ENCODE measurements at places on chromosomes 13 and 19. TPM values are rescaled to one million over a fixed set of nuclear protein-coding genes. Genes with fewer than 3 reads are reported as not detected.

PBX4 gene
- 3.6 TPM for polyA plus RNA-seq

PLIN5 gene
- polyA plus RNA-seq: 1.9 TPM

TMEM238 gene
- polyA plus RNA-seq: 0.44 TPM

ZNF835 gene
- polyA plus RNA-seq: 4.6 TPM

ING1 gene
- 29.7 TPM for polyA plus RNA-seq

LRG1 gene
- 0.96 TPM for polyA plus RNA-seq

NLRP7 gene
- not detected for polyA plus RNA-seq

RYR1 gene
- polyA plus RNA-seq: 4.4 TPM

DCT gene
- polyA plus RNA-seq: 0.22 TPM

CFD gene
- 2.6 TPM for polyA plus RNA-seq

NRTN gene
- polyA plus RNA-seq: 1.00 TPM

APOC1 gene
- polyA plus RNA-seq: 9.0 TPM

ZNF730 gene
- 4.9 TPM for polyA plus RNA-seq

MCEMP1 gene
- 0.26 TPM for polyA plus RNA-seq

RAX2 gene
- polyA plus RNA-seq: not detected

SIGLEC10 gene
- polyA plus RNA-seq: 0.66 TPM

VSIG10L gene
- polyA plus RNA-seq: 4.2 TPM

NCR1 gene
- not detected for polyA plus RNA-seq

RSPH6A gene
- not detected for polyA plus RNA-seq

SELENOV gene
- 5.1 TPM for polyA plus RNA-seq

CRLF1 gene
- 4.7 TPM for polyA plus RNA-seq

NFIX gene
- 22.8 TPM for polyA plus RNA-seq

CEACAM1 gene
- polyA plus RNA-seq: 13.8 TPM

TEX29 gene
- polyA plus RNA-seq: 0.36 TPM

ZNF132 gene
- 9.0 TPM for polyA plus RNA-seq

USHBP1 gene
- polyA plus RNA-seq: 3.1 TPM

GAPDHS gene
- not detected for polyA plus RNA-seq

LRRC63 gene
- polyA plus RNA-seq: 0.22 TPM

CGB2 gene
- polyA plus RNA-seq: not detected

CD37 gene
- polyA plus RNA-seq: 43.6 TPM

IL17D gene
- polyA plus RNA-seq: 11.5 TPM

PTH2 gene
- not detected for polyA plus RNA-seq

RNF225 gene
- polyA plus RNA-seq: not detected

CCDC70 gene
- not detected for polyA plus RNA-seq

ZSCAN4 gene
- not detected for polyA plus RNA-seq

SHISA7 gene
- 0.27 TPM for polyA plus RNA-seq

TTC9B gene
- polyA plus RNA-seq: not detected

ZNF135 gene
- polyA plus RNA-seq: 28.6 TPM

LMTK3 gene
- 1.9 TPM for polyA plus RNA-seq

ATP1A3 gene
- not detected for polyA plus RNA-seq

SKA3 gene
- 10.4 TPM for polyA plus RNA-seq

ZNF345 gene
- polyA plus RNA-seq: 13.1 TPM

REEP6 gene
- 2.2 TPM for polyA plus RNA-seq

ANKRD24 gene
- 1.7 TPM for polyA plus RNA-seq

TJP3 gene
- 10.1 TPM for polyA plus RNA-seq

KIR3DL1 gene
- not detected for polyA plus RNA-seq

MIR17HG gene
- polyA plus RNA-seq: 9.7 TPM

SPC24 gene
- polyA plus RNA-seq: 19.4 TPM

GPC6 gene
- 74.4 TPM for polyA plus RNA-seq

ZNF649 gene
- 20.0 TPM for polyA plus RNA-seq

SIAH3 gene
- 2.8 TPM for polyA plus RNA-seq

PLVAP gene
- 188 TPM for polyA plus RNA-seq

PSG7 gene
- not detected for polyA plus RNA-seq

PPFIA3 gene
- 5.0 TPM for polyA plus RNA-seq

GSX1 gene
- not detected for polyA plus RNA-seq

SYCN gene
- not detected for polyA plus RNA-seq

COX7A1 gene
- 22.8 TPM for polyA plus RNA-seq

Data from left renal pelvis (tissue), 4 donors.